Dermis microvascular lymphatic vessel endothelial cell (primary cell): ENCODE measurements at places on chromosomes 1 and 21.

GRCh38 chr1:193769651-193770050 is 583.2 kb upstream of the B3GALT2 start:
- DNase-seq = no peak

DNA sequence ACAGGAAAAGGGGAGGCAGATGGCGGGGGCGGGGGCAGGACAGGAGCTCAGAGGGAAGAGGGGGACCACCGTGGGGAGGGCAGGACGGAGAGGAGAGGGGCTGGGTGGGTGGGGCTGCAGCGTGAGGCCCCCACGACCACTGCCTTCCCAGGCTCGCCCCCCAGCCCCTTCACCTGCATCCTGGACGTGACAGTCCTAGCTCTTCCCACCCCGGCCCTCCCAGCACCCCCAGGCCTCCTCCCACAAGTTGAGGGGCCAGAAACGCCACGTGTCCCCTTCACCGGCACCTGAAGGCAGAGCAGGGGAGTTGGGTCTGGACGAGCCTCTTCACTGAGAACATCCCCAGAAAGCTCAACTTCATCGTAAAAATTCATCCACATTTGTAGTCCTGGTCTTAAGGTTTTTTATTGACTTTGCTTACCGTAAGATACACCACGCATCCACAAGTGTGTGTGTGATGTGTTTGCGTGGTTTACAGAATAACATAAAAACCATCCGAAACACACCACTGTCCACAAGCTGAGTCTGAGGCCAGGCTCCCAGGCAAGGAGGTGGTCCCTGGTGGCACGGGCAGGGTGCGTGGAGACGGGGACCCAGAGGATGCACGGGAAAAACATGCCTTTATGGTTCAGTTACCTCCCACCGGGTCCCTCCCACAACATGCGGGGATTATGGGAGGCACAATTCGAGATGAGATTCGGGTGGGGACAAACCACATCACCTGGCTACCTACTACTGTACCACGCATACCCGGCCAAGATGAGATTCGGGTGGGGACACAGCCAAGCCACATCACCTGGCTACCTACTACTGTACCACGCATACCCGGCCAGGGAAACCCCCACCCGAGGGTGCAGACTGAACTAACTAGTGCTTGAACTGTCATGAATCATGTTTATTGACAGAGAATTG is 13.9 kb upstream of the COL18A1 start:
- no peak for DNase-seq

- no peak for DNase-seq
Observed at GRCh38 chr1:239128541-239128940, 257.8 kb upstream of the CHRM3 start.

DNA sequence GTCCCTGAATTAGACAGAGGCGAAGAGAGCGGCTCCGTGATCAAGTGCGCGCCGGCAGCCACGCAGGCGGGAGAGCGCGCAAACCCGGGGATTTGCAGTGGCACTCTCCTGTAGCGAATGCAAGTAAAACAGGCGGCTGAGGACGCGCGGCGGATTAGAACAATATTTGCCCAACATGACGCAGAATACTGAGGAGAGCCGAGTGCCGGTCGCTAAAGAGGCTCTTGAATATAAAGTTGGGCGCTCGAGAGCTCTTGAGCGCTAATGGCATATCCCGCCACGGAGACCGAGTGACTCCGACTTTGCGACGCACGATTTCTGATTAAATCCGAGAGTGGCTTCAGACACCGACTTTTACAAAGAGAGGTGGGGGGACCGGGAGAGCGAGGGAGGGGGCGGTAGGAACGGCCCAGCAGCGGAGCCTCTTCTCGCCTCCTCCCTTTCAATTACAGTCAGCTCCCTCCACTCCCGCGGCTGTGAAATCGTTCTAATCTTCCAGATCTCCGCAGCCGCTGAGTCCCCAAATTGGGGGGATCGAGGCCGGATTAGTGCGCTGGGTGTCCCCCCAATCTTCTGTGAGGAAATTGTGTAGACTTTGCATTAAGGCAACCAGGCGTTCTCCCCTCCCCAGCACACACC is 2.3 kb downstream of the PAX7 start:
- DNase-seq = no peak

GRCh38 chr21:41868062-41868710 is 11.0 kb downstream of the PRDM15 start:
- DNase-seq = no peak

- no peak for DNase-seq
Observed at GRCh38 chr1:43880604-43881003, 53.0 kb upstream of the ARTN start.

GRCh38 chr1:33152685-33153432 is 29.0 kb downstream of the TRIM62 start:
- DNase-seq = no peak

- DNase-seq = no peak
Observed at GRCh38 chr1:218823291-218823900, 350.3 kb upstream of the LYPLAL1 start.

GRCh38 chr1:10544239-10544638 is 69.5 kb downstream of the PEX14 start:
- DNase-seq = no peak

DNA sequence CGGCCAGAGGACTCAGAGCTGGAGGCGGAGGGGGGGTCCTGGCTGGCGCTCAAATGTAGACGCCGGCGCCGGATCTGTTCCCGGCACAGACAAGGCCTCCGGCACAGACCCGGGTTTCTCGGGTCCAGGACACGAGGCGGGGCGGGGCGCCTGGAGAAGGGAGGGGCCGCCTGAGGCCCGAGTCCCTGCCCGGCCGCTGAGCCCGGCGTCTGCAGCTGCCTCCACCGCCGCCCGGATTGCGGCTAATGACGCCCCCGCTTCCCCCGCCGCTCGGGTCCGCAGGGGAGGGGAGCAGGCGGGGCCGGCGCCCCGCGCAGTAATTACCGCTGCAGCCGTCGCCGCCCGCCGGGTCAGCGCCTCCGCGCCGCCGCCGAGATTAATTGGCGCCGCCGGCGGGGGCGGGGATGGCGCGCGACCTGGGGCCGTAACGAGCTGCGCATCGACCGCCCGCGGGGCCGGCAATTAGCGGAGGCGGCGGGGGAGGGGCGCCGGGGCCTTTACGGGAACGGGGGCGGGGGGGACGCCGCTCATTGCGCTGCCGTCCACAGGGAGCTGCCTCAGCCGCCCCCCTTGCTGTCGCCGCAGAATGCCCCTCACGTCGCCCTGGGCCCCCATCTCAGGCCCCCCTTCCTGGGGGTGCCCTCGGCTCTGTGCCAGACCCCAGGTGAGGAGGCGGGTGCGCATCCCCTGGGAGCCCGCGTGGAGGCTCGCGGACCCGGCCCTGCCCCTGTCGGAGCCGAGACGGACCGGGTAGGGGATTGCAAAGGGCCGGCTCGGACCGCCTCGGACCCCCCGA is 17.3 kb downstream of the NOC2L start:
- DNase-seq = peak; percentile 29

DNA sequence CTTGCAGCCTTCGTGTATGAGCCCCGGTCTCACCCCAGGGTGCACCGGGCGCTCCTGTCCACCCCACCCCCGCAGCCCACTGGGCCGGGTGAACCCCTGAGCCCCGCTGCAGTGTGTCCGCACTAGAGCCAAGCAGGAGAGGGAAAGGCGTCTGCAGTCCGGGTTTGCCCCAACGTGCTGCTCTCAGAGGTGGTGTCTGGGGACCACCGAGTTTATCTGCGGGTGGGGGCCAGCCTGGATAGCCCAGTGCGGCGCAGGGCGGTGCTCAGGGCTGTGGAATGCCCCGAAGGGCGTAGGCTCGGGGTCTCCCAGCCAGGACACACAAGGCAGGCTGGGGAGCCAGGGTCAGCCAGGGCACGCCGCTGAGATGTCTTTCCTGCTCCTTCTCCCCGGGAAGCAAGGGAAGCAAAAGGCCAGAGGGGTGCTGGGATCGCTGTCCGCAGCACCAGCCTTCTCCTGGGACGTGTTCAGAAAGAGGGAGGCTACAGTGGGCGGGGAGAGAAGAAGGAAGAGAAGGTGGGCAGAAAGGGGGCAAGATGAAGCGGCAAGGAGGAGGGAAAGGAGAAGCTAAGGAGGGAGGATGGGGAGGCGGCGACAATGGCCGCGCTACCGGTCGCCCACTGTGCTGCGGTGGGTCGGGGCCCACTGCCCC is 56.6 kb downstream of the MAB21L3 start:
- no peak for DNase-seq

DNA sequence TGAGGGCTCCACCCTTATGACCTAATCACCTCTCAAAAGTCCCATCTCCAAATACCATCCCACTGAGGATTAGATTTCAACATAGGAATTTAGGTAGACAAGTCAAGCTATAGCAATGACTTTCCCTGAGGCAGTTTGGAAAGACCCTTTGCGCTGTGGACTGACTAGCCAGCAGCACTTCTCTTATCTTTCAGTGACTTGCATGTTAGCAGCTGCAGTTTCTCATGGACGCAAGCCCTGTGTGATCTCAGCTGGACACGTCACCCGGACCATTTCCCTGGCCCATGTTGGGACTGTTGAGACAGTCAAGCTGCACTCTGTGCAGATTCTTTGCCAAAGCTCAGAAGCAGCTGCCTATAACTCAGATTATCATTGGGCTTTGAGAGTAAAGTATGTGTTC is 408.1 kb upstream of the USP24 start:
- no peak for DNase-seq

- no peak for DNase-seq
Observed at GRCh38 chr1:232472485-232473041, 157.4 kb downstream of the SIPA1L2 start.

GRCh38 chr1:215416497-215416896 is 150.6 kb upstream of the KCTD3 start:
- DNase-seq = no peak

DNA sequence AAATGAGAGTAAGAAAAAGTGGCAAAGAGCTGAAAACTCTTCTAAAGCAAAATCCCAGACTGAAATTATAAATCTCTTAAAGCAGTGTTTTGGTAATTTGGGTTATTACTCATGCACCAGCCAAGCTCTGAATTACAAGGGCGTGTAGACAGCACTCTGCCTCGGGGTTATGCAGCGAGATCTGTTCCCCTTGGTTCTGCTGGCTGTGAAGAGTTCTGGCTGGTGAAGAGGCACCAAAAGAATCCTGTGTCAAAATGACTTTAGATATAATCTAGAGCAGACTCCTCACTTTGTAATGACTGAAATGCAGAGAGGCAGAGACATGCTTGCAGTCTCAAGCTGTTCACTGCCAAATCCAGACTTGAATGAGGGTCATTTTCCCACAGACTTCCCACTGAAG is 461.8 kb upstream of the CXADR start:
- no peak for DNase-seq

- no peak for DNase-seq
Observed at GRCh38 chr1:160838888-160839287, 23.8 kb downstream of the CD244 start.

- peak; percentile 21 for DNase-seq
Observed at GRCh38 chr1:16387201-16388188, 20.5 kb downstream of the SZRD1 start.

DNA sequence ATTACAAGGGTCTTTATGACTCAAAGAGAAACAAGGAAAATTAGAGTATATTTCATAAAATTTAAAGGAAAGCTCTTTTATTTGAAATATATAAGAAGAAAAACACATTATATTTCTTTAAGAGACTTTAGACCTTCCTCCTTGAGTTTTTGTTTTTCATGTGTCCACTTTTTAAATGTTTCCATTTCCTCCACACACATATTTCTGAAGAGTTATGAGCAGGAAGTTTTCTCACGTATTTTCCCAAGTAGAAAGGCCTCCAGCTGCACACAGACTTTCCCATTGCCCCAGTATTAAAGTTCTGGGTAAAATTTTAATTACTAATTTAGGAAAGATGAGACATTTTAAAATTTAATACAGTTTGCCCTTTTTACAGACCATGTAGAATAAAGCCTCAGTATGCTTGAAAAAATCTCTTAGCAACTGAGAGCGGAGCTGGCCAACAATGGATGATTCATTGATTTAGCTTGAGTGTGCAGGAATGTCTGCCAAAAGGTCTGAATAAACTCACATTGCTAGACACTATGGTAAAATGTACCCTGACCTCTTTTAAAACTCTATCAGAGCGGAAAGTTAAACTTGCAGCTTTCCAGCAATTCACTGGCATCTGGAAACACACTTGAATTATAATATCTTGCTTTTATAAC is 57.9 kb downstream of the DDAH1 start:
- DNase-seq = peak; percentile 97

GRCh38 chr1:89546082-89546889 is 21.7 kb downstream of the LRRC8B start:
- peak; percentile 73 for DNase-seq

GRCh38 chr1:156656806-156657740 is 15.2 kb downstream of the BCAN start:
- peak; percentile 53 for DNase-seq

DNA sequence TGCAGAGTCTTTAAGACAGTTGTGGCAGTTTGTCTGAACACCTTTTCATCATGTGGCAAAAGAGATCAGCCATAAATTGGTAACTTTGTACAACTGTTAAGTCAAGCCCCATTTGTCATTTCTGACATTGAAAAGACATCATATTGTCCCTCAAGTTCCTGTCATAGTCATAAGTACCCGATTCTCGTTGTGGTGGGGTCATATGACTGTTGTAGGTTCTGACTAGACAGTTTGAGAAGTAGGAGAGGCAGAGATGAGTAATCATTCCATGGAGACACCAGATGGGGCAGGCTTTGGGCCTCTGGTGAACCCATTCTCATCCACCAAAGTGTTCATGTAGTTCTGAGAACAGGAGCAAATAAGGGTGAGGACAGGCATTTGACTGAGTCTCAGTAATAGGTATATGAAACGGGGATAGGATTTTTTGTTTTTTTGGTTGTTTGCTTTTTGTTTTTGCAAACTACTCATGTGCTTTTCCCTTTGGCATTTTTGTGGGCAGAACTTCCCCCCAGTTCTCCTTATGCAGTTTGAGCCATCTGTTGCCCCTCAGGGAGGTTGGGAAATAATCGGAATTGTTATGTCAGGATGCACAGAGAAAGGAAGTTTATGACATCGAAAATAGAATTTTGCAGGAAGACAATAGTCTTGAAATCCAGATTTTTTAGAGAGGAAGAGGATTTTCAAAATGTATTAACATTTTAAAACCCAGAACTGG is 86.9 kb upstream of the KCNE2 start:
- peak; percentile 17 for DNase-seq

DNA sequence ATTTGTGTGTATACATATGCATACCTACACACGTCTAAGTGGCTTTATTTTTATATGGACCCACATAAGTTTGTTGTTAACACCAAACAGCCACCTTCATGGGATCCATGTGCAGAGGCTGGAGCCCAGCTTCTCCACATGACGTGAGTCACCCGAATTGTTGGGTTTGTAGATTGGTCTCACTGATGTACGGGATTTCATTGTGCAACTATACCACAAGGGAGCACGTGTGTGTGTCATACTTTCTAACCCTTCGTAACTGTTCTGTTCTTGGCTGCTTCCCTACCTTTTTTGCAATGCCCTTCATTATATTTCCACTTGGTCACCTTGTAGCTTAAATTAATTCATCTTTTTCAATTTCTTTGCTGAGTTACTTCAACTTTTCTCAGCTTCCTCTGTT is 21.0 kb downstream of the SPRTN start:
- no peak for DNase-seq

DNA sequence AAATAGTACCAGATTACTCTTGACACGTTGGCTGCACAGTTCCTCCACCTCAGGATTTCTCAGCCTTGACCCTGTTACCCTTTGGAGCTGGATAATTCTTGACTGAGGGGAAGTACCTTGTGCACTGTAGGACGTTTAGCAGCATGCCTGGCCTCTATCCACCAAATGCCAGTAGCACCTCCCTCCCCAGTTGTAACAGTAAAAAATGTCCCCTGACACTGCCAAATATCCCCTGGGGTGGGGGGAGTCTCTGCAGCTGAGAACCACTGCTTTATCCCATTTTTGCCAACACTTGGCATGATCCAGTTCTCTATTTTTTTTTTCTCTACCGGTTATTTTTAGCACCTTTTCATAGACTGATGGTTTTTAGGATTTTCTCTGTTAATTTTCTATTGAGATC is 34.0 kb downstream of the C1orf198 start:
- no peak for DNase-seq

- no peak for DNase-seq
Observed at GRCh38 chr1:56780826-56781225, 38.4 kb downstream of the FYB2 start.
